HFFc6 (cell line): ENCODE measurements at places on chromosomes 6 and 20. TPM values are rescaled to one million over a fixed set of nuclear protein-coding genes. Genes with fewer than 3 reads are reported as not detected.

DNA sequence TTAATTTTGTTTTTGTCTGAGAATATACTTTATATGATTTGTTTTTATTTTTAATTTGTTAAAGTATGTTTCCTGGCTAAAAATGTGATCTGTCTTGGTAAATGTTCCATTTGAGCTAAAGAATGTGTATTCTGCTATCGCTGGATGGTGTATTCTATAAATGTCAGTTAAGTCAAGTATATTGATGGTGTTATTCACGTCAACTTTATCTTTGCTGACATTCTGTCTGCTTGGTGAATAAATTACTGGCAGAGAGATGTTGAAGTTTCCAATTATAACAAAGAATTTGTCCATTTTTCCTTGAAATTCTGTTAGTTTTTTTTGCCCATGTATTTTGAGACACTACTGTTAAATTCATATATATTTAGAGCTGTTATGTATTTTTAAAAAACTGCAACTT is 1131.8 kb upstream of the GJE1 start:
- no peak for DNase-seq
- H3K4me3 ChIP-seq: no peak overlapping the region
- no peak overlapping the region for H3K27ac ChIP-seq
- H3K4me1 ChIP-seq: no peaks in the 10 kb centered on the region
- no peaks in the 10 kb centered on the region for H3K27me3 ChIP-seq

DNA sequence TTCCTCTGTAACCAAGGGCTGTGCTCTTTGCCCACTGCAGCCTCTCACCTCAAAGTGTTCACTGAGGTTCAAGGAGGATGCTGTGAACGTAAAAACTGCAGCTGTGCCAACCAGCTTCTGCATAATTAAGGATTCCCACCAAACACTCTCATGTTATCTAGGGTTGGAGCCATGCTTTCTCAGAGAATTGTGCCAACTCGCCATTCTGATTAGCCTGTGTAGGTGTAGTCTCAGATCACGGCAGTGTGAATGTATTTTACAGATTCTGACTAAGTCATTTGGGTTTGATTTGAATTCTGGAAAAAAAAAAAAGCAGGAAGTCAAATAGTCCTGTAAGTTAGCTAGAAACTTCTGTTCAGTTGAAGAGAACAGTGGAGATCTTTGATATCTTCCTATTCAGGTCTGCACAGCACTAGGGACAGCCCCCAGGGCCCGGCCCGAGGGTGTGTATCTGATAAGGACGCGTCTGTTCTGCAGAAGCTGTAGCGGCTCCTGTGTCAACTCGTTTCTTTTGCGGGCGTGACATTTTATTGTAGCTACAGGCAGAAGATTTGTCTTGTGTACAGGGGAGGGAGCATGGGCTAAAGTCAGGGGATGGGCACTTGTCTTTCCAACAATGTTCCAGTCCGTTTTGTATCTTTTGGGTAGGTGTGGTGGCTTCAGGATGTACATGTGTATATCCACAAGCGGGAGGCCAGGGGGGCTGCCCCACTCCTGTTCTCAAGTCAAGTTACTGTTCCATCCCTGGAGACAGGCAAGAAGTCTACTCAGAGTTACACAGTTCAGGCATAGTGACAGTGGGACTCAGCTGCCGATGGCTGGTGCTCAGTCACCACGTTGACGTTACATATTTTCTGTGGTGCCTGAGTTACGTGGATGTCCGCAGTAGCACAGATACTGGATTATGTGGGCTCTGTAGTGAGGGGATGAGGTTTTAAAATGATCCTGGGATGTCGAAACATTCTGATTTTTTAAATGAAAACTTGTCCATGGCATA is 12.4 kb downstream of the IRF4 start:
- H3K27me3 ChIP-seq: peaks cover 22% of the 10 kb centered on the region
- H3K27ac ChIP-seq: no peak overlapping the region
- DNase-seq: no peak
- no peak overlapping the region for H3K4me3 ChIP-seq

DNA sequence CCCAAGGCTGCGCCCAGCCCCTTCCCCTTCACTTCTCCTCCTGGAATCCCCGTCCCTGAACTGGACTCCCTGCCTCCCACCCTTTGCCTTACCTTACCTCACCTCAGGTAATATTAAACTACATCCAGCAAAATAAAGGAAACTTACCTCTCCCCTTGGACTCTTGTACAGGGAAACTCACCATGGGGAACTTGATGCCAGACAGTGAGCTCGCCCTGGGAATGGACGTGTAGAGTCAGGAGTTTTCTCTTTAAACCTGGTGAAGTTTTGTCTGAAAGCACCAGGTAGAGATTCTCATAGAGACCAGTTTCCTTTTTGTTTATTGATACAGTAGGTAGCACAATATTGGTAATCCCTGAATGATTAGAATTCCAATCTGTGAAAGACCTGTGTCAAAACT is 544 bp upstream of the HLA-C start:
- no peak for DNase-seq
- H3K36me3 ChIP-seq: no peaks in the 10 kb centered on the region
- peaks cover 20% of the 10 kb centered on the region for H3K4me1 ChIP-seq
- H3K27ac ChIP-seq: peak overlapping the region; percentile 80

GRCh38 chr6:106939848-106940247 is 34.7 kb downstream of the CD24 start:
- no peak overlapping the region for H3K4me3 ChIP-seq
- peaks cover 7% of the 10 kb centered on the region for H3K27me3 ChIP-seq
- H3K27ac ChIP-seq: no peak overlapping the region
- no peaks in the 10 kb centered on the region for H3K36me3 ChIP-seq
- H3K4me1 ChIP-seq: no peaks in the 10 kb centered on the region

- H3K4me3 ChIP-seq: no peak overlapping the region
- no peak overlapping the region for H3K27ac ChIP-seq
- H3K36me3 ChIP-seq: no peaks in the 10 kb centered on the region
- peaks cover 57% of the 10 kb centered on the region for H3K4me1 ChIP-seq
- no peaks in the 10 kb centered on the region; the same call in none of the 2 replicates for H3K27me3 ChIP-seq
Measured at GRCh38 chr6:37131104-37131959, 38.6 kb upstream of the PIM1 start.

DNA sequence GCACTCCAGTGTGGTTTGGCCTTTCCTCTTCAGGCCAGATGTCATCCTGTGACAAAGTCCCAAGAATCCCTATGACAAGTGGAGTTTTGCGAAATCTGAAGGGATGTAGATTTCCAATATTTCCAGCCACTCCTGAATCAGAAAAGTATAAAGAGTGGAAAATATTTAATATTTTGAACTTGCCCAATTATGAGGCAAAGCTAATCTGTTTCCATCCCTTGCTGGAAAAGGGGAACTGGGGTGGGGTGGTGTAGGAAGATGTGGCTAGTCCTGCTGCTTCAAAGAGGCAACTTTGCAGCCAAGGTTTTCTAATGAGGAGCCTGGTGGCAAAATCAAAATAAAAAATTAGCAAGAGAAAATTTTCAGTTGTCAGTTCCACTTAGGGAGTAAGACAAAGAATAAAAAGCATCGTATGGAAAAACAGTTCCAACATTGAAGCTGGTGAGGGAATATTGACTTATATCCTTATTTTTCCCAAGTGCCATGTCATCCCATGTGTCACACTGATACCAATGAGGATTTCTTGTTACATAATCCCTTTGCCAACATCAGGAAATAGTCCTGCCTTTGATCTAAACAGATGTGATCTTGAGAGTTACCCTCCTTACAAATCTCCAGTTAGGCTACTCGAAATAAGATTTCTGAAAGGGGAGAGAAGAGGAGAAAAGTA is 480.0 kb upstream of the JARID2 start:
- no peaks in the 10 kb centered on the region for H3K36me3 ChIP-seq
- no peak for DNase-seq
- peaks cover 37% of the 10 kb centered on the region for H3K4me1 ChIP-seq
- H3K27ac ChIP-seq: no peak overlapping the region

The MTG2 gene
- total RNA-seq: 32.4 to 33.1 TPM (median 32.5 TPM) in 3 replicates

The HDDC2 gene
- 48.1 to 57.3 TPM (median 51.1 TPM) in 3 replicates for total RNA-seq

The LKAAEAR1 gene
- total RNA-seq: not detected in 2 replicates
